Naive thymus-derived CD4-positive, alpha-beta T cell (primary cell): ENCODE measurements at places on chromosomes 11 and 22. TPM values are rescaled to one million over a fixed set of nuclear protein-coding genes. Genes with fewer than 3 reads are reported as not detected.

MRPL23 gene
- 46.0 and 54.8 TPM in 2 replicates for total RNA-seq

- peak overlapping the region; percentile 20 for H3K4me3 ChIP-seq
- peak overlapping the region; percentile 66 for H3K27ac ChIP-seq
- H3K4me1 ChIP-seq = peaks cover 66% of the 10 kb centered on the region
- DNase-seq = peak; percentile 88
- H3K27me3 ChIP-seq = no peaks in the 10 kb centered on the region
Observed at GRCh38 chr11:118699506-118700220, 20.2 kb upstream of the TREH start.

- no peak for DNase-seq
- peaks cover 39% of the 10 kb centered on the region for H3K4me1 ChIP-seq
Observed at GRCh38 chr22:42265321-42265720, 5.1 kb downstream of the TCF20 start.

DNA sequence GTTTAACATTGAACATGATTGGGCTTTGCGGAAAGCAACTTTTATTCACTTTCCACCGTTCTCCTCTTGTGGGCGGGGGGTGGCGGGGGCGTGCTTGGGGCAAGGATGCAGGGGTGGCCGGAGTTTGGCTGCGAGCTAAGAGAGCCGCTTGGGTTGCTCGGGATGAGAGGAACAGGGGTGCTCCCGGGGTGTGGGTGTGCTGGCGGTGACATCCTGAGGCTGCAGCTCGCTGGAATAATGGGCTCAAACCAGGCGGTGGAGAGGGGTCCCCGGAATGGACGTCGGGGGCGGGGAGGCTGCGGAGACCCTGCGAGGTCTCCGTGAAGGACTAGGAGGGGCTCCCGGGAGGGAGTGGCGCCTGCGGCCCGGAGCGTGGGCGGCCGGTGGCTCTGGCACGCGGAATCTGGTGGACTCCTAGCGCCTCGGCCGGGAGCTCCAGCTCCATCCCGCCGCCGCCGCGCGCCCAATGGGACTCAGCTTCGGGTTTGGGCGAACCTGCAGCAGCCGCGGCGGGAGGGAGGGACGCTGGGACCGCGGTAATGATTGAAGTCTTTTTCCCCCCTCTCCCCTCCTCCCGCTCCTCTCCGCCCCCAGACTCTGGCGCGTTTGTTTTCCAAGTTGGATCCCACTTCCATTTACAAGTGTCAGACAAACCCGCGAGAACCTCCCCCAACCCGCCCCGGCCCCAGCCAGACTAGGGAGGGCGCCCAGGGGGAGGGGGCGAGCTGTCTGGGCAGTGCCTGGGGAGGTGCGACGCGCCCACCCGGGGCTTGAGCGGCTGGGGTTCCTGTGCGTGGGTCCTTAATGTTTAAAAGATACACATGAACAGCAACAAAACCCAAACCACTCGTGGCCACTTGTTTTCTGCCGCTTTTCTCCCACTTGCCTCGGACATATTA, 2.0 kb downstream of the FAT3 start:
- no peak overlapping the region for H3K4me3 ChIP-seq
- no peaks in the 10 kb centered on the region for H3K36me3 ChIP-seq
- H3K27ac ChIP-seq = no peak overlapping the region
- H3K27me3 ChIP-seq = peaks cover 9% of the 10 kb centered on the region
- no peaks in the 10 kb centered on the region for H3K4me1 ChIP-seq
- DNase-seq = no peak

DNA sequence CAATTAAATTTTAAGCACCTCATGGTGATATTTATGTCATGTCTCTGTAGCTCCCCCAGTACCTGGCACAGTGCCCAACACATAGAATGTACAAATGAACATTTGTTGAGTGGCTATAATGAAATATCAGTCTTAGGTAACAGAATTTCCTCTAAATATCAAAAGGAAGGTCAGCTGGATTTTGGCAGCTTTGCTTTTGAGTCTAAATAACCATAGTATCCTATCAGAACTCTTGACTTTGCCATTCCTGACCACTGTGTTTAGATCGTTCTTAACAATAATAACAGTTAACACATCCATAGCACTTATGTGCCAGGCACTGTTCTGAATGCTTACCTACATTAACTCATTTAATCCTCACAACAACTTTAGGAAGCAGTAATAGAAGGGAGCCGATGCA, 26.6 kb downstream of the TMEM123 start:
- H3K4me1 ChIP-seq = peaks cover 71% of the 10 kb centered on the region
